ENCODE measurements at places on chromosomes 7 and 10.

DNA sequence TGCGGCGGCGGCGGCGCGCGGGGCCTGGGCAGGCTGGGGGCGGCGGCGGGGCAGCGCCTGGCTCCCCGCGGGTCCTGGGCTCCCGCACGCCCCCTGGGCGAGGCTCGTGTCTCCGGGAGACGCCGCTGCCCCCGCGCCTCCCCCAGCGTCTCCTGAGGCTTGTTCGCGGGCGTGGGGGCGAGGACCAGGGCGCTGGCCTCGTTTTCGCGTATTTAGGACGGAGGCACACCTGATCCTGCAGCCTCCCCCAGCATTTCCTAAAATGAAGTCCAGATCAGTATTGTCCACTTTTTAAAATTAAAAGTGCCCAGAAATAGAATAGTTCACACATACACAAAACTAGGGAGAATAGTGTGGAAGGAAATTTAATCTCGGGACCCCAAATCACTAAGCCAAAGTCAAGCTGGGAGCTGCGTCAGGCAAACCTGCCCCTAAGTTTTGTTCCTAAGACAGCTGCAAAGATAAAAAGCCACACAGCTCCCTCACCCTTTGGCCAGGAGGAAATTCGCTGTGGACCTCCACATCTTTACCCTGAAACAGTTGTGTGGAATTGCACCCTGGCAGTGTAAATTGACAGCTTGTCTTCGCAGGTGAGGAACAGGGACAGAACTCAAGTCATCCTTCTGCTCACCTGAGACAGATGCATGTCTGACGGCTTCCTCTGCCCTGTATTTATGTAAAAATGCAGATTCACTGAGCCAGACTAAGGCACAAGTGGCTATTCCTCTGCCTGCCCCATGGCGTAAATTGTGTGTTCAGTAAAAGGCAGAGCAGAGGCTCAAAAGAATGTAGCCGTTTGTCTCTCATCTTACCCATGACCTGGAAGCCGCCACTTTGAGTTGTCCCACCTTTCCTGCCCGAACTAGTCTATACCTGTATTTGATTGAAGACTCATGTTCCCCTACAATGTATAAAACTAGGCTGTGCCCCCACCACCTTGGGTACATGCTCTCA lies 740 bp downstream of the GALNT11 start:
- DNase-seq = no peak

DNA sequence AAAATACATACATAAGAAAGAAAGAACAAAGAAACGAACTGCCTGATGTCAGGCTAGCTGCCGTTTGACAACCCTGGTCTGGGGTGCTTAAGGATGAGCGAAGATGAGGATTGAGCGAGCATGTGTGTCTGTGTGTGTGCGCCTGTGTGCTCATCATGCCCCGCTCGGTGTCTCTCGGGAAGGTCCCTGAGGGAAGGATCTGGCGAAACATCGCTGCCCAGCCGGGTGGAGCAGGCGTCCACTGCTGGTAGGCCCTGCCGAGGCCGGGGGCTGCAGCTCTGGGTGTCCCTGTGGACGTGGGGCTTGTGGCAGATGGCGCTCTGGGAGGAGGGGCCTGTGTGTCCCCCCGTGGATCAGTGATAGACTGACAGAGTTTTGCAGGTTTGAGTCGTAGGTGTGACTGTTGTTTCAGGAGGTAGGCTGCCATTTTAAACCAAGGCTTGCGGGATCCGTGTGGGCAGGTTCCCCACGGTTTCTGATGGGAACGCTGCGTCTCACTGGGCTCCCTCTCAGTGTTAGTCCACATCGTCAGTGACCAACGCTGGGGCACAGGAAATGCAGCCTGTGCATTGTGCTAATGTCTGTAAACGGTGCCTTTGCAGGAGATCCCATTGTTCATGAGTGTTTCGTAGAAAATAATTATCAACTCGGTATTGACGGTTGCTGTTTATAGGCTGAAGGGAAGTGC lies 5.9 kb upstream of the SUN1 start:
- DNase-seq = no peak

DNA sequence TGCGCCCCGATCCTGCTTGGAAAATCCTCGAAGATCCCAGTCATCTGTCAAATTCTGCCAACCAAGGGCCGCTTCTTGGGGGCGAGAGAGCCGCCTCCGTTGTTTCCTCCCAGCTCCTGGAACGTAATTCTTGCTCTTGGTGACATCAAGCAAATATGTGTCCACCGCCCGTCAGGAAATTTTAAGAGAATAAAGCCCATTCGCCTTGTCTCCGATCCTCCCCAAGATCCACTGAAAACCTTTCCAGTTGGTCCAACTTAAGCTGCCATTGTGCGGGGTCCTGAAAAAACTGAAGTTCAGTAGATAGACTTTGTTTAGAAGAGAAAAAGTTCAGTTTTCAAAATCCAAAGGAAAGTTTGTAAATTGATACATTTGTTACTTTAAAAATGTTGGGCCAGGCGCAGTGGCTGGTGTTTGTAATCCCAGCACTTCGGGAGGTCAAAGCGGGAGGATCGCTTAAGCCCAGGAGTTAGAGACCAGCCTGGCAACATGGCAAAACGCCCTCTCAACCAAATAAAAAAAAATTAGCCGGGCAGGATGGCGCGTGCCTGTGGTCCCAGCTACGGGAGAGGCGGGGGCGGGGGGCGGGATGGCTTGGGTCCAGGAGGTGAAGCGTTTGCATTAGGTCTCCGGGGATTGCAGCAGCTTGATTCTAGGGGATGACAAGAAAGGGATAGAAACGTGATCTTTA lies 1.0 kb upstream of the ZNF800 start:
- DNase-seq = no peak

GRCh38 chr7:141674702-141675101 lies 27.3 kb downstream of the DENND11 start:
- no peak for DNase-seq

- DNase-seq = no peak
These were observed 13.6 kb downstream of the CCSER2 start for GRCh38 chr10:84341983-84342382.

Measured in CD4-positive, alpha-beta T cell treated with Interleukin-15 for 1 hour (primary cell).